Inflammatory macrophage (primary cell): ENCODE measurements at places on chromosomes 1 and 21.

DNA sequence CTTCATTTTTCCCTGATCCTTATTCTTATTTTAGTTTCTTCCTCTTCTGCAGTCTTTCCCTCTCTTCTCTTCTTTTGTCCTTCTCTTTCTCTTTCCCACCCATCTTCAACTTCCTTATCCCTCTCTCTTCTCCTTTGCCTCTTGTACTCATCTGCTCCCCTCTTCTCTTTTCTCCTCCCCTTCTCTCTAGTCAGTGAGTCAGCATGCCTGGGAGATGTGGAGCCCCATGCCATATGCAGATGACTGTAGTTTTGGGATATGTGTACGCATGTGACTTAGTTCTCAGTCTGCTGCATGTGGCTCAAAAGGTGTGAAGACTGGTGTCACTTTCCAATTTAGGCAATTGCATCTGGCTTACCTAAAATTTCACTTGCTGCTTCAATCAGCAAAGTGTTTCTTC, 10.4 kb downstream of the DNAJC6 start:
- DNase-seq = no peak

- no peak for DNase-seq
These were observed 822 bp upstream of the ELOVL1 start for GRCh38 chr1:43368646-43369020.

DNA sequence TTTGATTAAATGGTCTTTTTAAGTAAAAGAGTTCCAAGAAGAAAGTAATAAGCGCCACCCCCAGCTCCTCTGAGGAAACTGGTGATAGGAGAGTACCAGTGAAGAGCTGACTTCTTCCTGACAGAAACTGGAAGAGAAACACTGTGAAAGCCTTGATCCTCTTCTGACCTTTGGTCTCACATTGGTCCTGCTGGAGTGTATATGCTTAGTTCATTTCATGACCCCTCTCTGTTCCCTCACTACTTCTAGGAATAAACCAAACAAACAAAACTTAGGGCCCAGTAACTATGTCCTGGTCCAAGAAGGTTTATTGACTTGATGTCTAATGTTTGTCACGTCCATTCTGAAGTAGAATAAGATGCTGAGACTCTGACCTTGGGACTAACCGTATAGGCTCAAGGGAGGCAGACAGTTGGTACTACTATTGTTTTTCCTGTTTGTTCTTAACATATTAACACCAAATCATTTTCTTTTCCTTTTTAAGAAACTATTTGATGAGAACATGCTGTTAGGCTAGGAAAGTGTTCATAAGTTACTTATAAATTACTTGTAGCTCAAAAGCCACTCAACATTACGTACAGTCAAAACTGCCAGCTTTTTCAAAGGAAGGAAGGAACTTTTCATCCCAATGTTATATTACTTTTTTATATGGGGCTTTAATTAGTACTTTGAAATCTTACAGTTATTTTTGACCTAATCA, 57.9 kb downstream of the MIER1 start:
- no peak for DNase-seq

DNA sequence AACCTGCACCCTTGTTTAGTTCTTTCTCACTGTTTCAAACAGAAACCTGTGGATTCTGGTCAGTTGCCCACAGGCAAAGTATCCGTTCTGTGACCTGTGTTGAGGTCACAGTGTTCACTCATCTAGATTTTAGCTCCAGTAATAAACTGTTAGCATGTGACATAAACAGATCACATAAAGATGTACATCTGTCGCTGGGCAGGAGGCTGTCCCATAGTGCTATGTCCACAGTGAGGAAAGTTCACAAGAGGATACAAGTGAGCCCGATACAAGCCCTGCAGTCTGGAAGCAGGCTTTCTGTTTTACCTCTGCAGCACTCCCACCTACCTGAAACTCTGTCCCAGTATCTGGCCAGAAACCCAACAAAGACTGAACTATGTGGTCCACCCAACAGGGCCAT, 28.4 kb downstream of the LMX1A start:
- DNase-seq = no peak

DNA sequence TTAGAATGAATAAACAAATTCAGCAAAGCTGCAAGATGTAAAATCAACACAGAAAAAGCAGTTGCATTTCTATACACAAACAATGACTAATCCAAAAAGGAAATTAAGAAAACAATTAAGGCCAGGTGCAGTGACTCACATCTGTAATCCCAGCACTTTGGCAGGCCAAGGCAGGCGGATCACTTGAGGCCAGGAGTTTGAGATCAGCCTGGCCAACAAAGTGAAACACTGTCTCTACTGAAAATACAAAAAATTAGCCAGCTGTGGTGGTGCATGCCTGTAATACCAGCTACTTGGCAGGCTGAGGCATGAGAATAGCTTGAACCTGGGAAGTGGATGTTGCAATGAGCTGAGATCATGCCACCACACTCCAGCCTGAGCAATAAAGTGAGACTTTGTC, 22.3 kb downstream of the THEM4 start:
- no peak for DNase-seq

DNA sequence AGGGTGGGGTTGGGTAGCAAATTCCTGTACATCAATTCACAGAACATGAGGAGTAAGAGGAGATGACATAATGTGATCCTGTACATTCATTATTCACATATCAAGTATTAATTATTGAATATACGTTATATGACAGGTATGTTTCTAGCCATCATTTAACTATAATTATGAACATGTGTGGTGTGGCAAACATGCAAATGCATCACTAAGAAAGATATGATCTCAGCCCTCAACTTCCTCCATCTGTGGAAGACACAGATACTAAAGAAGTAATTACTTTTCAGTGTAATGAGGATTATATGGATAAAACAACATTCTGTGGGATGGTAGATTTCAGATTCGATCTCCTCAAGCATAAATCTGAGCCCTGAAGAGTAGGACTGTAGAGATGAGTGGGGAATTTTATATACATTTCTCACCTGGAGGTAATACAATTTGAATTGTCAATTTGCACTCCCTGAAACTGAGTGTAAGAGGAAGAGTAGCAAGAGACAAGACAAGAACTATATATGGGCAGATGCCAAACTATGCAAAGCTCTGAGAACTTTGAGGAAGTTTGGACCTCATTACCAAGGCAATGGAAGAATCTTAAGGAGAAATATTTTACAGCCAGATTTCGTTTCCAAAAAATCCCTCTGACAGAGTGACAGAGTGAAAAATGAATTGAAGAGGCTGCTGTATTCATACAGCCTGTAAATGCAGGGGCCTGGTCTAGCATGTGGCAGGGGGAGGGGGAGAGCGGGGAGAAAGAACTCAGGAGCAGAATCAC, 275.5 kb downstream of the TPR start:
- DNase-seq = no peak

- DNase-seq = no peak
These were observed 28.0 kb downstream of the RASAL2 start for GRCh38 chr1:178121883-178122282.

GRCh38 chr1:216210081-216210480, 213.2 kb downstream of the USH2A start:
- DNase-seq = no peak

DNA sequence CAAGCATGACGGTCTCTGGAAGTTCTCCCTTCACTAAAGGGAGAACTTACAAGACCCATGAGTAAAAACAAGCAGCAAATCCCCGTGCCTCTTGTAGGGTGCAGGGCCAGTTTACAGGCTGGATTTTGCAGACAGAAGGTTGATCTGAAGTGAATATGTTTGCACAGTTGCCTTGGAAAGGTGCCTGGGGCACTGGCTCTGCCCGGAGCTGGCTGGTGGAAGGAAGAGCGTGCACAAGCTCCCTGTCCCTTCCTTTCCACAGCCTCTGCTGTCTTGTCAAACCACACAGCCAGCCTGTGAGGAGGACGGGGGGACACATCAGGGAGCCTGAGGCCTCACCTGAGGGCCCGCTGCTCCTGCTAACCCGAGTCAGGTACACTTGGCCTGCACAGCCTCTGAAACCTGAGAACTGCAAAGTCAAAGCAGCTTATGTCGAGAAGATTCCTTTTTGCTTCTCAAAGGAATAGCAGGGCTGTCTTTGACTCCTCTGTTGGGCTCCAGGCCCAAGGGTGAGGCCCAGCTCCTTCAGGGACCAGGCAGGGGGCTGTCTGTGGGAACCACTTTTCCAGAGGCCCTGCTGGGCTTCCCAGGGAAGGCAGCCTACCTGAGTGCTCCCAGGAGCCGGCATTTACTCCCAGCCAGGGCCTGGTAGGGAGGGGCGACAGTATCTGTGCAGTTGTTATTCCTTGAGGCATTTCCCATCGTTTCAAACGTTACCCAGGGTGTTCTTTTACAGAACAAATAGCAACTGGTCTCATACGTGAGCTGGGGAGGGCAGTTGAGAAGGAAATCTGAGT, 251.5 kb downstream of the SIPA1L2 start:
- no peak for DNase-seq

DNA sequence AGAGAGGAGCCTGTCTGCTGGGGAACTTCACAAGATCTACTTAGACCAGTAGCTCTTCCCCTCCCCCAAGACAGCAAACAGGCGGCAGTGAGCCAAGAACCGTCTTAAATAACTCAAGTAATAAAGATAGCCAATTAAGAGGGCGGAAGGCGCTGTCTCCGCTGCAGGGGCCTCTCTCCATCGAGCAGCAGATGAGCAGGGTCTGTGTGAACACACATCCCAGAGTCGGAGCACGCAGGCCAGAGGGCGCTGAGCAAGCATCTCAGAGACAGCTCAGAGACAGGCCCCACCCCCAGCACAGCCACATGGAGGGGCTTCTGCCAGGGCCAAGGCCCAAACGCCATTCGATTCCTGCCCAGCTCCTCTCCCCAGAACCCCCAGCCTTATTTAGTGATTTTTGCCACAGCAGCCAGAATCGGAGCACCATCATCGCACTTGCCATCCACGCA, 11.1 kb downstream of the IFFO2 start:
- DNase-seq = no peak

DNA sequence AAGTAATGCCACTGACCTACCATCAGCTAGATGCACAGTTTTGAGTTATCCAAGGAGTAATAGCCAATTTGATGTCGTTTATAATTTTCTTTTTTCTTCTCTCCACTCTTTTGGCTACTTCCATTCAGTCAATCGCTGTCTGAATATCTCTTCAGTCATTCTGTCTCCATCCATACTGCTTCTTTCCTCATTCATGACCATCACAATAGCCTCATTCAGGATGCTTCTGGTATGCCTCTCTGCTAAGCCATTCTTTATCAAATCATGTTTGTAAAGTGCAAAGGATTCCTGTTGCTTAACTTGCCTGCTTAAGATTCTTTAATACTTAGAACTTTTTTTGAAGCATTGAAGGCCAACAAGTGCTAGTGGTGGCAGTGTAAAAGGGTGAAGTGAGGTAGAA, 20.2 kb downstream of the TYW3 start:
- no peak for DNase-seq

- no peak for DNase-seq
These were observed 52.7 kb downstream of the AGPAT3 start for GRCh38 chr21:43917515-43918384.

- DNase-seq = no peak
These were observed 113.2 kb upstream of the CYYR1 start for GRCh38 chr21:26686278-26686677.

DNA sequence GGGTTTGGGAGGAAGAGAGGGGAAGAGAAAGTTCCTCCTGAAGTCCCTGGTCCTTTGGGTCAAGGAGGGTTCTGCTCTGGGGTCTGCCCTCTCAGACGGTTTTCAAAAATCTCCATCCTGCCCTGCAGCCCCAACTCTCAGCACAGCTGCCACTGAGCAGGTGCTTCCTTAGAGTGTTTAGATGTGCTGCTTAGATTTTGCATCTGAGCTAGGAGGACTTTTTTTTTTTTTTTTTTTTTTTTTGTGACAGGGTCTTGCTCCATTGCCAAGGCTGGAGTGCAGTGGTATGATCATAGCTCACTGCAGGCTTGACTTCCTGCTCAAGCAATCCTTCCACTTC, 324.9 kb upstream of the POU3F1 start:
- DNase-seq = no peak

GRCh38 chr1:153349363-153350320, 1.0 kb upstream of the PGLYRP4 start:
- DNase-seq = no peak

- no peak for DNase-seq
These were observed 1.8 kb upstream of the CKS1B start for GRCh38 chr1:154972517-154973343.

GRCh38 chr1:98201666-98202081, 280.8 kb upstream of the DPYD start:
- no peak for DNase-seq

DNA sequence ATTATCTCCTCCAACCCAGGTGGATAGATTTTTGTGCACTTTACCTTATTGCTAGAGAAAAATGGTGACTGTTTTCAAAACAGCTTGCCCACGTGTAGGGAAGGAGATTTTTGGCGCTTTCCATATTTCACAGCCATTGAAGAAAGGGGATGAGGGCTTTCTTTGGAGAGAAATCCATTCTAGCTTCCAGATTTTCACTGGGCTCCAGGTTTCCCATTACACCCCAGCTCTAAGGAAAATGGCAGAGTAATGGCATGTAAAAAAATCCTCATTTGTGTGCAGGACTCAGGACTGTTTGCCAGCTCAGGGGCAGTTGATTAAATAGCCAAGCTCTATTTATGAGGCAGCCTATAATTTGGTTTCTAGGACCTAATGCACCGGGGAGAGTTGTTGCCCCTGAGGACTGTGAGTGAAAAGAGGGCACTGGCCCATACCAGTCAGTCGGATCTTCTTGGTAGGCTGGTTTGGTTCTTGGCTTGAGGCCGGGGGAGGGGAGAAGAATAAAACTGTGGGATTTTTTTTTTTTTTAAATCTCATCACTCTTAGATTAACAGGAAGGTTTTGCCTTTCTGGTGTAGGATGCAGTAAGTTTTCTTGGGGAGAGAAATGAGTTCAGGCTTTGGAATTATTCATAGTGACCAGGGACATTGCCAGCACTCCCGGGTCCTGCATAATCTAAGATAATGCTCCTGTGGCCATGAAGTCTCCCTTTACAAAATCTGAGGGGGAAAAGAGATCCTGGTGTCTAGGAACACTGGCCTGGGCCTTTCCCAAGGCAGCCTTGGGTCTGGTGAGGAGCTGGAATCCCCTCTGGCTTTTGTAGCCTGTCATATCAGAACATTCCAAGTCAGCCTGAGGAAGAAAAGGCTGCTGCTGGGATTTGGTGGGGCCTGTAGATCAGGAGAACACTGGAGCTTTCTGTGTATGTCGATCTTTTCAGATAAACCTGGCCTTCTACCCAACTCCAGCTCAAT, 1.9 kb upstream of the ARID1A start:
- DNase-seq = no peak

DNA sequence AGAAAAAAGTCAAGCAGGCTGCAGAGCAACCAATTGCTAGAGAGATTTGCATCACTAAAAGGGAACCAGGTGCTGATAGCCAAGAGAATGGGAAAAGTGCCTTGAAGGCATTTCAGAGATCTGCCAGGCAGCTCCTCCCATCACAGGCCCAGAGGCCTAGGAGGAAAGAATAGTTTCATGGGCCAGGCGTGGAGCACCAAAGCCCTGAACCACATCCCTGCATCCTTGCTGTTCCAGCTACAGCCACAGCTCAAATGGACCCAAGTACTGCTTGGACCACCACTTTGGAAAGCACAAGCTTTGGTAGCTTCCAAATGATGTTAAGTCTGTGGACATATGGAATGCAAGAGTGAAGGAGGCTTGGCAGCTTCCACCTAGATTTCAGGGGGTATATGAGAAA, 29.7 kb upstream of the ZSWIM5 start:
- no peak for DNase-seq
